ENCODE measurements at places on chromosomes 12 and 14.

GRCh38 chr14:61466249-61466904 lies 145.0 kb downstream of the PRKCH start:
- peak; percentile 100 for DNase-seq

GRCh38 chr14:58844544-58844943 lies 206.8 kb downstream of the DACT1 start:
- no peak for DNase-seq

GRCh38 chr12:57751432-57751787 lies 700 bp downstream of the CDK4 start:
- no peak for DNase-seq

DNA sequence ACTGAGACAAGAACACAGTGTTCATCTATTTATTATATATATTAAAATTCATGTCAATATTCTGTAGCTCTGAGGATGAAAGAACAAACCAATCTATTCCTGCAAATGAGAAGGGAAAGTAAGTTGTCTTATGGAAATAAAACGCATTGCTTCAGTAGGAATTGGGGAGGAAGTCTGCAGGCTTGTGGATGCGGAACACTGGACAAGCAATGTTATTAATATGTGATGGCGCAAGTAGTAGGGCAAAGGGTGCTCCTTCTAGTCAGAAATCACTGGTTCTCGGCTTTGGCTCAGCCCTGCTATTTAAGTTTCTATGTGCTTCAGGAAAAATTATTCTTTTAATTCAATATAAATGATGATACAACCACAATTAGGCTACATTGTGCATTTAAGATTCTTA lies 28.8 kb upstream of the RAP1B start:
- DNase-seq = no peak

DNA sequence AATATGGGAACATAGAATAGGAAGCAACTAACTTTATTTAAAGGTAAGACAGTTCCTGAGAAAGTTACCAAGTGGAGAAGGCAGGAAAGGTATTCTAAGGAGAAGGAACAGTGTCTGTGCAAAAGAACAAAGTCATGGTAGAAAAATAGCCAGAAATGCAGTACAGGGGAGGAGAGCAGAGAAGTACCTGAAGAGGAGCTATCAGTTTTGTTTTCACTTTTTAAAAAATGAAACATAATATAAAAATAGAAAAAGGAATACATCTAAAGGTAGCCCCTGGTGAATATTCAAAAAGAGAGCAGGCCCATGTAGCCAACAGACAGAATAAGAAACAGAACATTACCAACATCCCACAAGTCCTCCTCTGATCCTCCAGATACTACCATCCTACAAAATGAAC lies 408.7 kb downstream of the ADAMTS20 start:
- DNase-seq = no peak

DNA sequence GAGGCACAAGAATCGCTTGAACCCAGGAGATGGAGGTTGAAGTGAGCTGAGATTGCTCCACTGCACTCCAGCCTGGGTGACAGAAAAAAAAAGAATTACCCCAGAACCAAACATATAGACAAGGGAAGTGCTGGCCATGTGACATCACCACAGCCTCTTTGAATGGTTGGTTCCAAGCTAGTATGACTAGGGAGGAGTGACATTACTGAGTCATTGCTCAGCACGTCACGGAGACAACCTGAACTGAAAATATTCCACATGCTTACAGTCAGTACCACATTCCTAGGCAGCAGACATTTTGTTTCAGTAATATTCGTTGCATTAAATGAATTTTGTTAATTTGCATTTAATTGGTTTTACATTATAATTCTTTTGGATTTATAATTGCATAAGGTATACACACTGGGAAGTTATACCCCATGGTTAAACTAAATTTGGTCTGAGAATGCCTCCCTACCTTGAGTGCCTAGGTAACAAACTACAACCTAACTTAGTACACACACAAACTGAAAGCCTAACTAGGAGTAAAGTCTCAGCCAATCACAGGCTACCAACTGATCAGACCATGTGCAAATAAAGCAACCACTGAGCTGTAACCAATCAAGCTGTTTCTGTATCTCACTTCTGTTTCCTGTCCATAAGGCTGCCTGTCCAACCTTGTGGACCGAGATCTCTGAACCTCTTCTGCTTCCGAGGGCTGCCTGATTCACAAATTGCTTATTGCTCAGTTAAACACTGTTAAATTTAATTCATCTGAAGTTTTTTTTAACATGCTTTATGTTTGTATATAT lies 164.4 kb downstream of the CAND1 start:
- DNase-seq = peak; percentile 78

- DNase-seq = peak; percentile 22
Observed at GRCh38 chr12:94149781-94150239, 1.4 kb downstream of the PLXNC1 start.

DNA sequence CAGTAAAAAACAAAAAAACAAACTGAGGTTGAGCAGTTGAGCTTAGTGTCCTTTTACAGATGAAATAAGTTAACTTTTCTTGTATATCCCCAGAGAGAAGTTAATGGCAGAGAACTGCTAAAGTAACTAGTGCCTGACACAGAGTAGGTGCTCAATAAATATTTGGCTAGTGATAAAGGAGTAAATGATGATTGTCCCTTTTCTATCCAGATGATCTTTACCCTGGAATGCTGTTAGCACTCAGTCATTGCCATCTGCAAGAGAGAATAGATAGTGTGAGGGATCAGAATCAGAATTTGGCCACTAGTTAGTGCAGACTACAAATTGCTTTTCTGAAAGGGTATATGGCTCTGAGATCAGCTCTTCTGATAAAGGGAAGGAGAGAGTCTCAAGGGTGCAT lies 21.6 kb downstream of the VEZT start:
- no peak for DNase-seq

- DNase-seq = no peak
Observed at GRCh38 chr12:41344776-41345470, 156.8 kb downstream of the PDZRN4 start.

DNA sequence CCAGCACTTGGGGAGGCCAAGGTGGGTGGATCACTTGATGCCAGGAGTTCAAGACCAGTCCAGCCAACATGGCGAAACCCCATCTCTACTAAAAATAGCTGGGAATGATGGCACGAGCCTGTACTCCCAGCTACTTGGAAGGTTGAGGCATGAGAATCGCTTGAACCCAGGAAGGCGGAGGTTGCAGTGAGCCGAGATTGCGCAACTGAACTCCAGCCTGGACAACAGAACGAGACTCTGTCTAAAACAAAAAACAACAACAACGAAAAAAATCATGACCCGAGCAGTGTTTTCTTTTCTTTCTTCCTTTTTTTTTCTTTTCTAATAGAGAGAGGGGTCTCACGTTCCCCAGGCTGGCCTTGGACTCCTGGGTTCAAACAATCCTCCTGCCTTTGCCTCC lies 3.5 kb upstream of the CSRNP2 start:
- no peak for DNase-seq

DNA sequence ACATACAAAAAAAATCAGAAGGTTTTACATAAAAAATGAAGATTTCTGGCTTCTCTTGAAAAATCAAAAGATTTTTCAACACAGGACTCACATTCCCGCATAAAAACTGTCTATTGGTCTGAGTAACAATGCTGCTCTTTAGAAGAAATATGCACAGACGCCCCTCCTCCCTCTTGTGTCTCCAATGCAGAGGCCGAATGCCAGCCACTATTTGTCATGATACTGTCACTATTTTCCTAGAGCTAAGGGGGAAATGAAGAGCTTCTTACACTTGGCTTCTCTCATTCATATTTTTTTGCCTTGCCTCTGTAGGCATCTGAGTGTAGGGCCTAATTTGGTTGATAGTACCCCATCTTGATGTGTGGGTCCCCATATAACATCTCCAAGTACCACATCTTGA lies 98.0 kb downstream of the BBS10 start:
- DNase-seq = peak; percentile 48

- no peak for DNase-seq
Observed at GRCh38 chr14:91238085-91238484, 6.4 kb downstream of the GPR68 start.

- DNase-seq = no peak
Observed at GRCh38 chr14:39038542-39038941, 64.5 kb downstream of the SEC23A start.

DNA sequence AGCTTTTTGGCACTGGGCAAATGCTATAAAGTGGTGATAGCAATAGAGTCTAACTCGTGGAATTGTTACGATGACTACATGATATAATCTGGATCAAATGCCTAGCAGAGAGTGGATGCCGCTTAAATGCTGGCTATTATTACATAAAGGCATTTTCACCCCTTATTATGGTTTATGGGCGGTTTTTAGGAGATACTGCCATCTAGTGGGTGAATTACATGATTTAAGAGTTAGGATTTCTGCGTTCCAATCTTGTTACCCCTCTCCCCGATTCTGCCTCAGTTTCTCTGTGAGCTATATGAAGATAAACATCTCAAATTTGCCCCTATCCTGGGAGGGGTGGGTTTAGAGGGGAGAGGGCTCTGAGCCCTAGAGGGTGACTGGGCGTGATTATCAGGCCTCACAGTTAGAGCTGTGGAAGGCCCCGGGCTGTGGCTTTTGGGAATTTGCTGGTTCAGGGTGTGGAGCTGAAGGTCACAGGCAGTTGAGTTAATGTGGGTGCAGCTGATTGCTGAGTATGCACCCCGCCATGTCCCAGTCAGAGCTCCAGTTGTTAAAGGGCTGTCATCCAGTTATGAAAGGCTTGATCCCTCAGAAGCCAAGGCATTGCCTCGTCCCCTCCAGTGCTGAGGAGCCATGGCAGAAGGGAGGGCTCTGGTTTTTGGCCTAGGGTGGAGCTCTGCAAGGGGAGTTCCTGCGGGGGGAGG lies 14.4 kb downstream of the CLSTN3 start:
- peak; percentile 60 for DNase-seq

DNA sequence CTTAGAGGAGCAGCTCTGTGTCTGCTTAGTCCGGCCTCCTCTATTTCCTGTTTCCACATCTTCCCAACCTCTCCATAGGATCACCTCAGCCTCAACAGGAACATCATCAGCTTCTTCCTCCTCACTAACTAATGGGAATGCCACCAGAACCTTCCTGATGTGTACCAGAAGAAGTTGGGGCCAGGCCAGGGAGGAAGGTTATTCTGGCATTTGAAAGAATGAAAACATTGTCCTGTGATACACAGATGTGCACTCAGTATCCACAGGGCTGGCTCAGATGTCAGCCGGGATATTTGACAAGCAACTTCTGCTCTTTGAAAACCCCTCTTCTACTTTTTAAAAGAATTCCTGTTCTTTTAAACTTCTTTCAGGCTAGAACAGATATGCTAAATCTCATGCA lies 63.6 kb downstream of the TMEM30B start:
- DNase-seq = no peak

GRCh38 chr12:50099302-50100008 lies 4.4 kb upstream of the GPD1 start:
- peak; percentile 56 for DNase-seq

DNA sequence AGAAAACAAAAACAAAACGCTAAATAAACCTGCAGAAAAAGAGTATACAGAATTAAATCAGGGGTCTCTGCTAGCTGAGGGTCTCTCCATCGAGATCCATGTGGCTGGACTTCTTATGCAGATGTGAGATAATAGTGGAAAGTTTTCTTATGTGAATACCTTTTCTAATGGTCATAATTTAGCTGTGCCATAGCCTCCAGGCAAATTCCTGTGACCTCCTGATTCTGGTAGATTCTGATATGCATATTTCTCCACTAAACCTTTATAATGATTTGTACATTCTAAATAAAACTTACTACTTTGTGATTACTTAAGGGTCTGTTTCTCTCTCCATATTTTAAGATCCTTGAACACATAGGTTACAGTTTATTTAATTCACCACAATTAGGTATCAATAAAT lies 1002.6 kb downstream of the GALC start:
- no peak for DNase-seq

Measured in cardiac fibroblast (primary cell).